ENCODE measurements at places on chromosomes 1 and 21. TPM values are rescaled to one million over a fixed set of nuclear protein-coding genes. Genes with fewer than 3 reads are reported as not detected.

Gene MTHFR
- total RNA-seq: 34.6 TPM

DNA sequence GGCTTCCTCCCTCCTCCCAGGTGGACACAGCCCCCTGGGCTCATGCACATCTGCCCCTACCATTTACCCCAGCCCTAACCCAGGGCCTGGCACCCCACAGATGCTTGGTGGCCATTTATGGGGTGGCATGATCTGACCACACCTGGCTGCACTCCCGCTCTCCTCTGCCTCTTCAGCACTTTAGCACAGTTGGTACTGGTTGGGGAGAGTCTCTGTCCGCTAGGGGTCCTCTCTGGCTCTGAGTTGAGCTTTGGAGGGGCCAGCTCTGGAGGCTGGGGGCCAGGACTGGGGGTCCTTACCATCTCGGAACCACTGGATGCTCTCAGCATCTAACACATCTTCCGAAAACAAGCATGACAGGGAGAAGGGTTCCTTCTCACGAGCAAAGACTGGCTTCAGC is 17.4 kb downstream of the MYOM3 start:
- DNase-seq: no peak

GRCh38 chr1:27257155-27257554 is 22.7 kb downstream of the WDTC1 start:
- DNase-seq: no peak

DNA sequence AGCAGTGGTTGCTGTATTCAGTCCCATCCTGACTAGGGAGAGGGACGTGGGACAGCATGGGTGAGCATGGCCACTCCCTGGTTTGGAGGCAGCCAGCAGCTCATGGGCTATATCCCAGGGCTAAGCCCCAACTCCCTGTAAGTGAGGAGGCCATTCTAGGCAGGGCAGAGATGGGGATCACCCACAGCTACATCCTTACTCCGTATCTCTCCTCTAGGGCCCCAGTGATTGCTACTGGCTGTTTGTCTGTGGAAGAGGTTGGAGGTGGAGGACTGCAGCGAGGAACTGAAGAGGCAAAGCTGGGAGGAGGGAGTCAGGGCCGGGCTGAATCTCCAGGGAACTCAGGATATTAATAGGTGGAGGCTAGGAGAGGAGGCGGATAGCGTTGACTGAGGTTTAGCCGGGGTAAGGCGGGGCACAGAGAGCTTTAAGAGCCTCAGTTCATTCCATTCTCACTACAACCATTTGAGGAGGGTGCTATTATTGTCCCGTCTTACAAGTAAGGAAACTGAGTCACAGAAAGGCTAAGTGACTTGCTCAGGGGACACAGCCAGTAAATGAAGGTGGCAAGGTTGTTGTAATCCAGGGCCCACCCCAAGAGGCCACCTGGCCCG is 6.8 kb downstream of the OLIG2 start:
- DNase-seq: no peak

DNA sequence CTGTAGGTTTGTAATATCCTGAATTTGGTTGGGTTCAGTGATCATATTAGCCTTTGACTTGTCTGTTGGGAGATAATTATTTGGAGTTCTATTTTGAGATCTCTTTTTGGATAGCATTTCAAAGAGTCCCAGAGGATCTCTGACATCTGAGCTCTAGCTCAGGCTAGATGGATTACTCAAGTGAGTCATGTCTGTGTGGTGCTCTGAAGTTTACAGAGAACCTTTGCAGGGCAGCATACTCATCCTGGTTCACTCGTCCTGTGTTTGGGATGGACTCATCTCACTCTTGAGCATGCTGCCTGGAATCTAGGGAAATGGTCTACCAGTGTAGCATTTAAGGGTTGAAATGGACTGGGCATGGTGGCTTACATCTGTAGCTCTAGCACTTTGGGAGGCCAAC is 29.4 kb upstream of the BMP8A start:
- no peak for DNase-seq

Data from Right ventricle myocardium superior (tissue), 1 donor.